ENCODE measurements at places on chromosomes 16 and 17.

DNA sequence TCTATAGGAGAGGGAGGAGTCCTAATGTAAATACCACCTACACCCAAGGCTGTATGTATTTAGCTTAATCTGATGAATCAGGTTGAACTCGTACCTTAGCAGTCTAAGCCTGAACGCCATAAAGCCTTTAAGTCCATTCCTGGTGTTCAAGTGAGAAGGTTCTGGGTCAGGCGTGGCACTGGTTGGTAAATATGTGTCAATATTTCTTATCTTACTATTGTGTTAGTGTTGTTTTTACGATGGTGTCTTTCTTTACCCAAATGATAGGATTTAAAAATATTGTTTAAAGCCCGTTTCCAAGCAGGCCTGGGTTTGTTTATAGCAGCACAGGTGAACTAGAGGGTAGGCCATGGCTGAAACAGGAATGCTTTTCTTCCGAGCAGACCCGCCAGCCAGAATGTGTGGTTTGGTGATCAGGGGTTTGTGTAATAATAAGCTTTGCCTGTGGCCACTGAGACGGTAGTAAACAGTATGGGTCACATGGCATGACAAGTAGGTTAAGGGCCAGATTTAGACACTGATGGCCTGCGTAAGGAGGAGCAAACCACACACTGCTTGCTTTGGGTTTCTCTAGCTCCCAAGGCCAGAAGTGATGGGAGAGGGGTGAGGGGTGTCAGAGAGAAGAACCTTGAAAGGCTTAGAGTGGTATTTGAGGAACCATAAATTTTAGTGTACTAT lies 3.3 kb downstream of the TMEM94 start:
- DNase-seq: no peak

DNA sequence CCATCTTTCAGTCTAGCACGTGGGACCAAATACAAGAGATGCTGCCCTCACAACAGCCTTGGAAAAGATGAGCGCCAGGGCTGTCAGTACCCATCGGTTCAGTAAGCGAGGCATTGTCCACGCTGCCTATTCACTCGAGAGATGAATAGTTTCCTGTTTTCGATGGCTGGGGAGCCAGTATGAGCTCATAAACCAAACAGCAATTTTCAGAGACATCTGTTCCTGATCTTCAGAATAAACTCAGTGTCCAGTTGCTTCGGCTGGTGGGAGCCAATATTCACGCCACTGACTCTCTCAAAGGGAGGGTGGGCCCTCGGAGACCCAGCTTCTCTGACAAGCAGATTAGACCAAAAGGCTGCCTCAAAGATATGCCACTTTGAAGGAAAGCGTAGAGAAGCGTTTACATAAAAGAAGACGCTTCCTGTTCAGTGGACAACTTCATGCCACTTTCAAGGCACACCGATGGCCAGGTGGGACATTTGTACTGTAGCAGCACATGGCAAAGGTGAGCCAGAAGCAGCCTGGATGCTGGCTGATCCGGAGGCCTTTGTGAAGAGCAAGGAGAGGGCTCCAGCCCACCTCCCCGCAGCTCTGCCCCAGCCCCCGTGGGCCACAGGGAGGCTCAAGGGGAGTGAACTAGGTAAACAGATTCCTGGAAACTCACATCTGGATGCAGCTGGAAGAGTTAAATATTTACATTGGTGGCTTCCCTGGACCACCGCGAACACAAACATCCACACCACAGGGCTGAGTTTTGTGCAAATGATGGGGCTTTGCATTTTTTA lies 6.0 kb downstream of the TIMM22 start:
- DNase-seq: peak; percentile 74

DNA sequence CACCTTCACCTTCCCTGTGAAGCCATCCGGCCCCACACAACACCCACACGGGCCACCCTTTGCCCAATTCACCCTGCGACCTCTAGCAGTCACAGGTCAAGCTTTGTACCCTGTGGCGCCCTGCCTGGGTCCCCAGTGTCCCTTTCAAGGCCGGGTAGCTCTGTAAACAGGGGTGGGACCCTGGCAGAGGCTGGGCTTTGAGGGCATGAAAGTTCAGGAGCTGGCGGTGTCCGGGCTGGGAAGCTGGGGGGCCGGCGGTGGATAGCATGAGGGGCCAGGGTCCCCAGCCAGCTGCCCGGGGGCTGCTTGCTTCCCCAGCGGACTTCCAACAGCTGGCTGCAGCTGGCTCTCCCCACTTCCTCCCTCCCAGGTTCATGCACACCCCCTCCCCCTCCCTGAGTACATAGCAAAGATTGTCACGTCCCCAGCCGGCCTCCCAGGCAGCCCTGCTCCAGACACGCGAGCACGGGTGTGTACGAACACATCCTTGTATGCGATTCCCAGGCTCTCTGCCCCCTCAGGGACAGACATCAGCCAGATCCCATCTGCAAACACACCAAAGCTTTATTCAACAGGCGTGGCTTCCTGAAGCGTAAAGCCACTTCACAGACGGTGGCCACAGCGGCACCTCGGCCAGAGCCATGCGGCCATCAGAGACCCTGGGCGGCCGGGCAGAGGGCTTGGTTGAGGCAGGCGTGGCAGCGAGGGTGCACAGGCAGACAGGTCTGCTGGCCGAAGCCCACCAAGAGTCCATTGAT lies 8.2 kb downstream of the NTHL1 start:
- peak; percentile 86 for DNase-seq

DNA sequence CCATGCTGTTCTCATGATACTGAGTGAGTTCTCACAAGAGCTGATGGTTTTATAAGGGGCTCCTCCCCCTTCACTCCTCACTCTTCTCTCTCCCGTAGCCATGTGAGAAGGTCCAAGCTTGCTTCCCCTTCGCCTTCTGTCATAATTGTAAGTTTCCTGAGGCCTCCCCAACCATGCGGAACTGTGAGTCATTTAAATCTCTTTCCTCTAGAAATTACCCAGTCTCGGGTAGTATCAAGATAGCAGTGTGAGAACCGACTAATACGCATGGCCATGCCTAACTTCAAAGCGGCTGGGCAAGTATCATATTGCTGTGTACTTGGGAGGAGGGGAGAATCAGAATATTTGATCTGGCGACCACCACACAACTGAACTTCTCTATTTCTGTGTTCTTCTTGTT lies 88.3 kb downstream of the PRKCB start:
- no peak for DNase-seq

DNA sequence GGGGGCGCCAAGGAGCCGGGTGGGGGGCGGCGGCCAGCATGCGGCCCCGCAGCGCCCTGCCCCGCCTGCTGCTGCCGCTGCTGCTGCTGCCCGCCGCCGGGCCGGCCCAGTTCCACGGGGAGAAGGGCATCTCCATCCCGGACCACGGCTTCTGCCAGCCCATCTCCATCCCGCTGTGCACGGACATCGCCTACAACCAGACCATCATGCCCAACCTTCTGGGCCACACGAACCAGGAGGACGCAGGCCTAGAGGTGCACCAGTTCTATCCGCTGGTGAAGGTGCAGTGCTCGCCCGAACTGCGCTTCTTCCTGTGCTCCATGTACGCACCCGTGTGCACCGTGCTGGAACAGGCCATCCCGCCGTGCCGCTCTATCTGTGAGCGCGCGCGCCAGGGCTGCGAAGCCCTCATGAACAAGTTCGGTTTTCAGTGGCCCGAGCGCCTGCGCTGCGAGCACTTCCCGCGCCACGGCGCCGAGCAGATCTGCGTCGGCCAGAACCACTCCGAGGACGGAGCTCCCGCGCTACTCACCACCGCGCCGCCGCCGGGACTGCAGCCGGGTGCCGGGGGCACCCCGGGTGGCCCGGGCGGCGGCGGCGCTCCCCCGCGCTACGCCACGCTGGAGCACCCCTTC lies 484 bp downstream of the FZD2 start:
- peak; percentile 72 for DNase-seq

GRCh38 chr16:4113358-4114256 lies 2.6 kb downstream of the ADCY9 start:
- no peak for DNase-seq

- DNase-seq: peak; percentile 51
Observed at GRCh38 chr17:41539071-41539492, 11.0 kb upstream of the KRT19 start.

GRCh38 chr17:21528031-21528695 lies 152.0 kb downstream of the KCNJ12 start:
- no peak for DNase-seq

- DNase-seq: peak; percentile 52
Observed at GRCh38 chr16:30715750-30716445, 16.9 kb downstream of the SRCAP start.

- no peak for DNase-seq
Observed at GRCh38 chr16:9909072-9909825, 273.0 kb downstream of the GRIN2A start.

- no peak for DNase-seq
Observed at GRCh38 chr16:1395444-1396031, 19.0 kb downstream of the UNKL start.

Data from fibroblast of skin of right biceps (primary cell).